NCI-H510A (cell line): ENCODE measurements at places on chromosomes 4 and X.

DNA sequence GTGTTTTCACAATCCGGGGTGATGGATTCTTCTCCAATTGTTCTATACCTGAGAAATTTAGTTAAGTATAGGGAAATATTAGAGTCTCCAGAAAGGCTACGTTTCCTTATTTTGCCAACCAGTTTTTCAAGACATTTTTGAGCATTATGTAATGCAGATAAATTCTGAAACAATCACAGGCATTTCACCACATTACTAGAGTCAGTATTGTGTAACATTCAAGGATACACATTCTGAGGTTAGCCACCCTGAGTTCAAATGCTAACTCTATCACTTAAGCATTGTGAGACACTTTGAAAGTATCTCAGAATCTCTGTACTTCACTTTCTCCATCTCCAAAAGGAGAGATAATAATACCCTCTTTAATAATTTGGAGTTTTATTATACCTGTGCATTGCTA is 10.6 kb downstream of the SULT1B1 start:
- no peak for DNase-seq

DNA sequence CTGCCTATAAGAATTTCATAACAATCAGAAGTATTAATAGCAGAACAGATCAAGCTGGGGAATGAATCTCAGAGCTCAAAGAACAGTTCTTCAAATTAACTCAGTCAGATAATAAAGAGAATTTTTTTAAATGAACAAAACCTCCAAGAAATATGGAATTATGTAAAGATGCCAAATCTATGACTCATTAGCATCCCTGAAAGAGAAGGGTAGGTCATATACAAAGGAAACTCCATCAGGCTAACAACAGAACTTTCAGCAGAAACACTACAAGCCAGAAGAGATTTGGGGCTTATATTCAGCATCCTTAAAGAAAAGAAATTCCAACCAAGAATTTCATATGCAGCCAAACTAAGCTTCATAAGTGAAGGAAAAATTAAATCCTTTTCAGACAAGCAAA is 28.6 kb downstream of the CBR4 start:
- DNase-seq = no peak

DNA sequence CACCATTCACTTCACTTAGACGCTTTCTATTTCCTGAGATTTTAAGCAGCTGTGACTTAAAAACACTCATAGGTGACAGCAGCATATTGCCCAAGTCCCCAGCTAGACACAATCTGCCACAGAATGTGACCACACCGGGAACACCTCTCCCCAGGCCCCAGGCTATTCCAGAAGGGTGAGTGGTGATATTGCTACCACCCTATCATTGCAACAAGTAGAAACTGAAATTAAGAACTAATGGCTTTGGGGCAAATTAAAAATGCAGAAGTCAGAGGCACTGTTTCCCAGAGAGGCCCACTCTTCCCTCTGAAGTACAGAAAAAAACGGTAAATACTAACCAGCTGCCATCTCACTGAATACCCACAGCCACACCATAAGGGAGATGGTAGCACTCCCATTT is 35.0 kb downstream of the QDPR start:
- DNase-seq = no peak

DNA sequence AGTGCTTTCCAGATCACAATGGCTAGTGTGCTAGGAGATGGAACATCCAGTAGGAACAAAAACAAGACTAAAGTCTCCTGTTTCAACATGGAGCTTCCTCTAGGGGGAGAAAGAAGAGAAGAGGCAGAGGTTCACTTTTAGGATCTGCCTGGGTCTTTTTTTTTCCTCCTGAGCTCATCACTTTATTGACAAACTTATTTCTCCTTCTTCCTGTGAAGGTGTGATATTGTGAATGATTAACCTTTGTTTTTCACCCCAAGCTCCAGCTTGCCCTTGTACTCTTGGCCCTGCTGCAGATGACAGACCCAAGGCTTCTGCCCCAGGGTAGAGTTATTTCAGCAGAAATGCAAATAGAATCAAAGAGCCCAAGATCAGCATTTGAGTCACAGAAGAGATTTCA is 13.5 kb downstream of the PAGE4 start:
- no peak for DNase-seq

- DNase-seq = no peak
These were observed 35.7 kb downstream of the DDX53 start for GRCh38 chrX:23035493-23035892.

DNA sequence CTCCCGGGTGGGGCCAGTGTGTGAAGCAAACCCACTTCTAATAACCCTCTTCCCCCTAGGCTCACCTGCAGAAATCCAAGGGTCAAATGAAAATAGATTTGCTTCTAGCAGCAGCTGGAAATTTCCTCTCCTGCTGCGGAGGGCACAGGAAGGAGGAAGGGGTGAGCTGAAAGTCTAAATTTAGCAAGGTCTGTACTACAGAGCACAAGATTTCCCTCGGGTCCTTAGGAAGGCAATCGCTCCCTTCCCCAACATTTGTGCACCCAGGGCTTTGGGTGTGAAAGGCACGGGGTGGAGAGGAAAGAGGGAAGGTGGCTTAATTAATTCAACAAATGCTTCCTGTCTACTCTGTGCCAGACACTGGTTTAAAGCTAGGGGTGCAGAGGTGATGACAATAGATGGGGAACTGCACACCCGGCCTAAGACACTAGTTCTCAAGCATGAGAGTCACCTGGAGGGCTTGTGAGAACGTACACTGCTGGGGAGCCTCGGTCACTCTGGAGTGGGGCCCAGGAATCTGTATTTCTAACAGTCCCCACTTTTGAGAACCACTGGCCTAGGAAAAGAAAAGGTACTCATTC is 204.4 kb downstream of the NSUN7 start:
- DNase-seq = no peak

- no peak for DNase-seq
These were observed 74.4 kb downstream of the CENPC start for GRCh38 chr4:67470871-67471270.

GRCh38 chr4:116064331-116064730 is 950.9 kb upstream of the NDST4 start:
- no peak for DNase-seq

DNA sequence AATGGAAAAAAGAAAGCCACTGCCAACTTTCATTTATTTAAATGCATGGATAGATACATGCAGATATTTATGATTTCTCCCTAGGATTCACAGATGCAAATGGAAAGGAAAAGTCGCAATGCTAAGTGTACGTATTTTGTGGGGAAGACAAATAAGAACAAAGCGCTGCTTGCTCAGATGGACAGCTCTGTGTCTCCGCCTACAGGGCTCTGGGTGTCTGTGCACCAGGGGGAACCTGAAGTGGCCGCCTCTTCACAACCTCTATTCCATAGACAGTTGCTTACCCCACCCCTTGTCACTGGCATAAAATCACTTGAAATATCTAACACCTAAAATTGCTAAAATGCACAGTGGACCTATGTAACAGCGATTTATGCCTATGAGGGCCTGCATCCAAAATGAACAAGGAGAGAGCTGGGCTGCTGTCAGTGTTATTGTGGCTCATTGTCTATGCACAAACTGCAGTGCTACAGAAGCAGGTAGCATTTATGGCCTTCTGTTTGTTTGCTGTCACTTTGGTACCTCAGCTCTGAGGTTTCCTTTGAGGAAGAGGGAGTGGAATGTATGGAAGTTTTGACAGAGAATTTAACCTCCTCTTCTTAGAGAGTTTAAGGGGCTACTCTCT is 58.6 kb upstream of the PAGE1 start:
- no peak for DNase-seq

- DNase-seq = no peak
These were observed 717.3 kb upstream of the ACTRT1 start for GRCh38 chrX:128769495-128769894.

- DNase-seq = no peak
These were observed 156.5 kb upstream of the ZCCHC13 start for GRCh38 chrX:74147439-74147838.

DNA sequence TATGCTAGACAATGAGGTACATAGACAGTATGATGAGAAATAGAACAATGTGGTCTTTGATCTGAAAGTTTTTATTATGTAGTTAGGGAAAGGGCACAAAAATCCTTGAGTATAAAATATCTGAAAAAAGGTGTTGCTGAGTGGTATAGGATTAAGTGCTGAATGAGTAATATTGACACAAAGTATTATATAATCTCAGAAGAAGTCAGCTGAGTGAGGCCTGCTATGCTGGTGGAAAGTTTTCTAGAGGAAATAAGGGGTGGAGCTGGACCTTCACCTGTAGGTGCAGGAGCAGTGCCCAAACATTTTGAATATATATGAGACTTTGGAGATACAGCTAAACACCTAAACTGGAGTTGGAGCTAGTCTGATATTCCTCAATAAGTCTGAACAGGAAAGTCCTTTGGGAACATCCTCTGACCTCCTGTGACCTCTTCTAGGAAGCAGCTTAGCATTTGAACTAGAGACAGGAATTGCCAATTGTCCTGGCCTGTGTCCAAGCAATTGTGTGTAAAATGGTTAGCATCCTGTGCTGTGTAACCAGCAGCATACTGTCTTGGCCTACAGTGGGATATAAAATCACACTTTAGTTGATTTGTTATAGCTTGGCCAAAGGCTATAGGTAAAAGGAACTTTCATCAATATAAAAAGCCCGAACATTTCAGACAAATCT is 285.3 kb downstream of the ANKRD50 start:
- no peak for DNase-seq

- no peak for DNase-seq
These were observed 41.4 kb downstream of the CLDN34 start for GRCh38 chrX:10008483-10009056.

DNA sequence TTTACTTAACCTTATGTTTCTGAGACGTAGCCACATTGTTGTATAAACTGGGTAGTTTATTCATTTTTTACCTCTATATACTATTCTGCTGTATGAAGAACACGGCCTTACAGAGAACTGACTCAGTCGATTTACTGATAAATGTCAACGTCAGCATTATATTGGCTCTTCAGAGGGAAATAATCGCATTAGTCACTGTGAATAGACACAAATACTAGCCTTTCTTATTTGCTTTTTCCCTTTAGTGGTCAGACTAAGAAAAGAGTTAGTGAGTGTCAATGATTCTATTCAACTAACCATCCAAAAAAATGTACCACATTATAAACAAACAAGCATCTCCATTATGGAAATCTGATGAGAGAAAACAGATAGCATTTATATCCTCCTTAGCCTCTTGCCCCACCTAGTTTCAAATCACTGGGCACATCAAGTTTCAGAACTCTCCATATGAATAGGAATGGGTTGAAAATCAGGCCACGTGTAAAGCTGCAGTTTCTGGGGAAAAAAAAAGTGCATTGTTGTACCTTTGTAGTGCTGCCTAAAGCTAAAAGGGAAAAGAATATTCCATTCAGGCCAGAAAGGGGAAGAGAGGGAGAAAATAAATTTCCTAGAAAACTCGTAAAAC is 146.7 kb upstream of the VCX3A start:
- DNase-seq = no peak

- DNase-seq = no peak
These were observed 48.4 kb downstream of the PRKG2 start for GRCh38 chr4:81166458-81167160.
